ENCODE measurements at places on chromosomes 2 and 18. TPM values are rescaled to one million over a fixed set of nuclear protein-coding genes. Genes with fewer than 3 reads are reported as not detected.

The CABYR gene
- total RNA-seq: 18.2 TPM

DNA sequence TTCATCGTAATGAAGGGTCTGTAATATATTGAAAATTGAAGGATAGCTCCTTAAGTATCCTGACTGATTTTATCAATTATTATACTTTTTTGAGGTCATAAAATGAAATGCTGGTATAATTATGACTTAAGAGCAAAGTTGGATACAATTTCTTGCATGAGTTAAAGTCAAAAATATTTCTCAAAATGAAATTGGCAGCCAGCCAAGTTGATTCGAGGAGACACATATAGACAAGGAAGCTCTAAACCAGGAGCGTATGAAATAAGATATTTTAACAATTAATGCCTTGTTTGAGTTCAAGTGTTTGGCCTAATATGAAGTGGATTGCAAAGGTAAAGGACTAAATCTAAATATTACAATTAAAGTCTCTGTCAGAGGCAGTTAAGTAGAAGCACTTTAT lies 260.4 kb upstream of the DSEL start:
- H3K4me1 ChIP-seq: no peaks in the 10 kb centered on the region
- no peaks in the 10 kb centered on the region for H3K27me3 ChIP-seq
- no peak overlapping the region for H3K4me3 ChIP-seq
- DNase-seq: peak; percentile 28
- no peaks in the 10 kb centered on the region for H3K36me3 ChIP-seq
- H3K27ac ChIP-seq: no peak overlapping the region

The FOXI3 gene
- total RNA-seq: 0.10 TPM

The STEAP3 gene
- total RNA-seq: 0.94 TPM

DNA sequence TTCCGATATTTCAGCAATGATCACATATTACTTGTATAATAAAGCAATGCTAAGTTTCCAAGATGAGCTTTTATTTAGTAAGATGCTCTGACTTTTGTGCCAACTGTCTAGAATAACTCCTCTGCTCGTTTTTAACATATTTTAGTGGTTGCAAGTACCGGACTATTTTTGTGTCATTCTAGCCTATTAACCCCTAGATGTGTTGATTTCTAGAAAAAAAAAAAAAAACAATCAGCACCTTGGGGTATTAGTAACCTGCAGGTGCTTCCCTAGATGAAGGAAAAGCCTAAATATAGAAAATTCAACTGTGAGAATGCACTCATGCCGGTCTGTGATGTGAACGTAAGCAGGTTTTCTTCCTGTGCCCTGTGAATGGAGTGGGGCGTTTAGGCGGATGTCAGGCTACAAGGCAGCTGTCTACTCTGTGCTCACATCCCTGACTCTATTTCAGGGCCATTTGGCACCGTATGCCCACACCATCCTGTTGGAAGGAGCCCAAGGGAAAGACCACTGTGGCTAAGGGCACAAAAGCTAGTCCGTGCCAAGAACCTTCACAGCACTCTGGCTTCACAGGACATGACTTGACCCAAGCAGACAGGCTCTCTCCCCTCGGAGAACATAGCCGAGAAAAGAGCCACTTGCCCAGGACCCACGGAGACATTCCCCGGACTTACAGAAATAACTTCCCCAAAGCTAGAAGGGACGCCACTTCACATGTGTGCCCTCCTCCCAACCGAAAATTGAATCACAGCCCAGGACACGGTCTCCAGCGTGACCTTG lies 60.9 kb upstream of the AGAP1 start:
- no peak for DNase-seq
- peak overlapping the region; percentile 58 for H3K27ac ChIP-seq
- H3K4me3 ChIP-seq: no peak overlapping the region
- H3K4me1 ChIP-seq: peaks cover 5% of the 10 kb centered on the region
- H3K36me3 ChIP-seq: no peaks in the 10 kb centered on the region

GRCh38 chr2:217160978-217161973 lies 301.4 kb upstream of the TNP1 start:
- H3K36me3 ChIP-seq: no peaks in the 10 kb centered on the region
- no peak for DNase-seq
- peaks cover 9% of the 10 kb centered on the region for H3K4me1 ChIP-seq
- no peak overlapping the region for H3K27ac ChIP-seq
- no peak overlapping the region for H3K4me3 ChIP-seq

The NEB gene
- 8.5 TPM for total RNA-seq

The EML6 gene
- 6.9 TPM for total RNA-seq

DNA sequence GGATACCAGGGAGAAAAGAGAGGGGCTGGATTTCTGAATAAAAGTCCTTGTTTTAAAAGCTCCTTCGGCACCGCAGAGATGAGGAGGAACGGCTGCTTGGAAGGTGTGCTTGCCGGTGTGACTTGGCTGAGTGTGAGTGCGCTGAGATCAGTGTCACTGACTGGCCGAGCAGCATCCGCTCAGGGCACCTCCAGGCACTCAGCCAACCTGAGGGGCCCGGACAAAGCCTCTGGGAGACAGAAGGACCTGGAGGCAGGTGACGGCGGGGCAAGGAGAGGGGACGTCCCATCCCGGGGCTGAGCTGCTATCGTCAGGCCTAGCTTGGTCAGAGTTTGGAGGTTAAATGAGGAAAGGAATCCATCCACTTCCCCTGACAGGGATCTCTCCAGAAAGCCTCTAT lies 16.8 kb upstream of the ALLC start:
- H3K36me3 ChIP-seq: peaks cover 2% of the 10 kb centered on the region
- H3K4me1 ChIP-seq: no peaks in the 10 kb centered on the region
- H3K4me3 ChIP-seq: no peak overlapping the region
- no peak for DNase-seq
- H3K27ac ChIP-seq: no peak overlapping the region
- no peaks in the 10 kb centered on the region for H3K27me3 ChIP-seq

The OBSL1 gene
- 145 TPM for total RNA-seq
